Melanocyte of skin (primary cell): ENCODE measurements at places on chromosomes 6 and 20. TPM values are rescaled to one million over a fixed set of nuclear protein-coding genes. Genes with fewer than 3 reads are reported as not detected.

Gene ERVFRD-1
- not detected in 2 replicates for total RNA-seq

Gene PTGIS
- total RNA-seq, result 0.33 and 0.62 TPM in 2 replicates

Gene HM13
- 102 and 122 TPM in 2 replicates for total RNA-seq

Gene C20orf202
- not detected in 2 replicates for total RNA-seq

Gene OR2B3
- not detected in 2 replicates for total RNA-seq
